Large intestine (tissue), 12 donors: ENCODE measurements at places on chromosomes 12 and 14. TPM values are rescaled to one million over a fixed set of nuclear protein-coding genes. Genes with fewer than 3 reads are reported as not detected.

Gene GLIPR1L1
- polyA plus RNA-seq = 0.27 TPM

Gene BCL11B
- 4.0 TPM for polyA plus RNA-seq

Gene B3GNT4
- polyA plus RNA-seq = 1.8 TPM

Gene EGLN3
- 51.9 TPM for polyA plus RNA-seq

Gene SGPP1
- 8.6 TPM for polyA plus RNA-seq

Gene PRH2
- 0.55 TPM for polyA plus RNA-seq

Gene KLRF1
- 1.5 TPM for polyA plus RNA-seq

Gene PIGH
- polyA plus RNA-seq = 51.4 TPM

Gene OR11G2
- polyA plus RNA-seq = not detected

Gene DHH
- 0.52 TPM for polyA plus RNA-seq
